Hindlimb muscle (tissue), 1 donor: ENCODE measurements at places on chromosomes 1 and 21.

DNA sequence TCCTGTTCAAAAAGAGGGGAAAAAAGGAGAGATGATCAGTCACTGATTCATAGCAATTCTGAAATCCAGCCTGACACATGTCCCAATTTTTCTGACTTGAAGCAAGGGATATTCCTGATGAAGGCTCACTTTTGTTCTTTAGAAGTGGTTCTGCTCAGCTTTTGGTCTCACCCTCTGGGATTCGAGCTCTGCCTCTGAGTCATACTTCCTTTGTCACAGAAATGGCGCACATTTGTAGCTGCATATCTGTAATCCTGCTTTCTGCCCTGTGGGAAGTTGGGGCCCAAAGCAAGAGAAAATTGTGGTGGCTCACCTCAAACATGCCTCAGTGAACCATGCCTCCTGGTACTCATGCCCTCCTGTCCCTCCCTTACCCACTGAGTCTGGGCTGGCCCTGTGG, 22.3 kb upstream of the FAM78B start:
- no peak for DNase-seq

- no peak for DNase-seq
Observed at GRCh38 chr1:109198043-109198695, 15.5 kb upstream of the SARS1 start.

DNA sequence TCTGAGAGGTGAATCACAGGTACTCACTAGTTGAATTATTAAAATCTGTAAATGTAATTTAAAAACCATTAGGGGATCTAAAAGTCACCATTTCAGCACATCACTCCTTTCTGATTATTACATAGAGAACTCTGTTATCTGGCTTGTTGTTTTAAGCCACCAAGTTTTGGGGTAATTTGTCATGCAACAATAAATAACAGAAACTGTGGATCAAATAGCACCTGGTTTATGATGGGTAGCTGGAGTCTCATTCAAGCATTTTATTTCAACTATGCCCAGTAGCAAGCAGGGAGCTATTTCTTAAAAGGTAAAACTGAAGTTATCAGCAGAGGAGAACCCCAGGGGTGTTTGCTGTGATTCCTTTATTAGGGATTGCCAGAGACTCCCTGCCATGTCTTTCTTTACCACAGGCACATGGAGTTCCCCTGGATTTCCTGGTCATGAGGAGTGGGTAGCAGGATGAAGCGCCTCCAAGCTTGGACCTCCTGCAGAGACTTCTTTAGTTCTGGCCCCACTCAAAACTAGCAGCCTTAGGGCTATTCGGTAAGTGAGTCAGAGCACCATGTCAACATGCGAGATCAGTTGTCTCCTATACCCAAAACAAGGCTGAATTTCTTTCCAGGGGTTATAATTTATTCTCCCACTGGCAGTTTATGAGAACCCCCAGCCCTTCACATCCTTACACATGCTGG, 179.2 kb downstream of the GIPC2 start:
- DNase-seq, result no peak

DNA sequence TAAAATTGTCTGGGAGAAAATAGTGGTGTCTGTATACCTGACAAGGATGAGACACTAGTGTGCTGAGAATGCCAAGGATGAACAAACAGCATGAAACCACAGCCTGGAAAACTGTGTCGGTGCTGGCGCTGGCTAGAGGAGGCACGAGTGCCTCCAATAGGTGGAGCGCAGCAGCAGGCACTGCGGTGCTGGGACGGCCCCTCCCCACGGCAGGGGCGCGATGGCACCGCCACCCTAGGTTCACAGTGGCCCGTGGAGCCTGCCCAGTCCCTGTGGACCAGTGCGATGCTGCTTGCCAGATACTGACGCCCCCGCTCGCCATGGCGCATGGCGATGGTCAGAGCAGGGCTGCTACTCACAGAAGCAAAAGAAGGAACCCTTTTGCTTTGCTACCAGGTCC, 6.8 kb downstream of the CFAP410 start:
- no peak for DNase-seq

DNA sequence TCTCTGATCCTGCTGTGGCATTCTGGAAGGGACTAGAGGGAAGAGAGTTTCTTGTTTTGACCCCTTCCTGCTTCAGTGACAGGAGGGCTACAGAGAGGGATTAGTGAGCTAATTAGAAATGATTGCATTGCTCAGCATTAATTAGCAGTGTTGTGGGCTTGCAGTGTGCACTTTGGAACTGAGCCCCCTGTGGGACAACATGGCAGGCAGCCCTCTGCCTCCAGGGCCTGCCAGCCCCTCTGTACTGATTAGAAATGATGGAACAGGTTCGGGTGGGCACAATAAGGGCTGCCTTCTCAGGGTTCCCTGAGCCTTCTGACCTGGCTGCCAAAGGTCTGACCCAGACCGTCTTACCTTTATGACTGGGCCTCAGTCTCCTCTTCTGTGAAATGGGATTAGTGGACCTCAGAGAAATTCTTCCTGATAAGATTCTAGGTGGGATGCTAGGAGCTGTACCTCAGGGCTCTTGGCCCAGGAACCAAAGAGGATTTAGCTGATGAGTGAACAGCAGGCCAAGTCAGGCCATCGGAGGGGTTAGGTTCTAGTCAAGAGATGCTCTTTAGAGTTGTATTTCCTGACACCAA, 39.6 kb downstream of the TMEM53 start:
- no peak for DNase-seq

GRCh38 chr1:164141797-164142196, 417.2 kb upstream of the PBX1 start:
- DNase-seq, result no peak

- DNase-seq, result no peak
Observed at GRCh38 chr1:107047602-107048001, 8.9 kb upstream of the PRMT6 start.

DNA sequence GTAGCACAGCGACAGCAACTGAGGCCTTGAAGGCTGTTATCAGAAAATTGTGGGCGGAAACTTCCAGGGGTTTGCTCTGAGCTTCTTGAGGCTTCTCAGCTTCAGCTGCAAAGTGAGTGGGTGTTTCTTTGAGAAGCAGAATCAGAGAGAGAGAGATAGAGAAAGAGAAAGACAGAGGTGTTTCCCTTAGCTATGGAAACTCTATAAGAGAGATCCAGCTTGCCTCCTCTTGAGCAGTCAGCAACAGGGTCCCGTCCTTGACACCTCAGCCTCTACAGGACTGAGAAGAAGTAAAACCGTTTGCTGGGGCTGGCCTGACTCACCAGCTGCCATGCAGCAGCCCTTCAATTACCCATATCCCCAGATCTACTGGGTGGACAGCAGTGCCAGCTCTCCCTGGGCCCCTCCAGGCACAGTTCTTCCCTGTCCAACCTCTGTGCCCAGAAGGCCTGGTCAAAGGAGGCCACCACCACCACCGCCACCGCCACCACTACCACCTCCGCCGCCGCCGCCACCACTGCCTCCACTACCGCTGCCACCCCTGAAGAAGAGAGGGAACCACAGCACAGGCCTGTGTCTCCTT, at the start of gene FASLG:
Gene FASLG (plus strand): TSS at position 233 of the 583 bp plus-strand sequence. CDS start 99 bp downstream, at position 332.
- no peak for DNase-seq

DNA sequence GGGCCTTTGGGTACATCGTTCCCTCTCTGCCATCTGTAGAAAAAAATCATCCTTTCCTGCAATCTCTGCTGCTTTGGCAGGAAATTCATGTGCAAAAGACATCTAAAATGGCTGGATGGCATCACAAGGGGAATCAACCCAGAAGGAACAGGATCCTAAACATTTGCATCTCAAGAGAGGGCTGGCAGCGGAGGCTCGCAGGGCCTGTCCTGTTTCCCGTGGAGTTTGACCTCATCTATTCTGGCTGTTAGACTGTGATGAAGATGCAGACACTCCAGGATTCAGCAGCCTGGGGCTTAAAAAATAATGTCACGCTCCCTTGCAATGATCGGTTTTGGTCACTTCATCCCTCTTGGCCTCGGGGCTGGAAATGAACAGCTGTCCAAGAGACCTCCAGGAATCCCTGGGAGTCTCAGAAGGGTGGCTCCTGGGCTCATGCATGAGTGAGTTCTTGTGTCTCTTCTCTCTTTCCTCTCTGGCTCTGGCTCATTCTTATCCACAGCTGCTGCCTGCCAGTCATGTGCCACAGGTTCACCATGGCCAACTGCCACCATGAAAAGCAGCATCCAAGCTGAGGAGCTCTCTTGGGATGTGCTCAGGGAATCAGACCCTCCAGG, 16.1 kb upstream of the PCP4 start:
- DNase-seq, result peak; percentile 16

DNA sequence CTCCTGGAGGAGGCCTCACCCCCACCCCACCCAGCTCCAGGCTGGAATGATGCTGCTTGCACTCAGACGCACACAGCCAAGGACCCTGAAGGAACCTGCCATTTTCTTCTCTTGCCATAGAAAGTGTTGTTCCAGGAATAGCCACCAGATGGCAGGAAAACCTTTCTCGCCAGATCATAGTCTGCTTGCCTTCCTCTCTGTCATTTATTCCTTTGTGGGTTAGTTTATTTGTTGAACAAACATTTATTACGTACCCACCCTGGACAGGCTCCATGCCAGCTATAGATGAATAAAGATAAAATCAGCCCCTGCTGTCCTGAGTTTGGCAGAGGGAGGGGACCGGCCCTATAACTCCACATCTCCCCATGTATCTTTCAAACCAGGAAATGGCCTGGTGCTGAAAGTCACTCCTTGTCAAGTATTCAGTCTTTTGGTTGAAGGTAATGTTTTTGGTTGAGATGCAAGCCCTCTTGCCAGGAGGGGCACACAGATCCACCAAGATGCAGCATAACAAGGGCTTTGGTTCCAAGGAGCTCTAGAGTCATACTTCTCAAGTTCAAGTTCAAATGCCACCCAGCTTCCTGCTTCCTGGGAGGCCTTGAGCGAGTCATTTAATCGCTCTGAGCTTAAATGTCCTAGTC, 7.0 kb upstream of the KCNC4 start:
- DNase-seq, result peak; percentile 54

GRCh38 chr21:28671549-28672195, 321.0 kb downstream of the LTN1 start:
- DNase-seq, result no peak

DNA sequence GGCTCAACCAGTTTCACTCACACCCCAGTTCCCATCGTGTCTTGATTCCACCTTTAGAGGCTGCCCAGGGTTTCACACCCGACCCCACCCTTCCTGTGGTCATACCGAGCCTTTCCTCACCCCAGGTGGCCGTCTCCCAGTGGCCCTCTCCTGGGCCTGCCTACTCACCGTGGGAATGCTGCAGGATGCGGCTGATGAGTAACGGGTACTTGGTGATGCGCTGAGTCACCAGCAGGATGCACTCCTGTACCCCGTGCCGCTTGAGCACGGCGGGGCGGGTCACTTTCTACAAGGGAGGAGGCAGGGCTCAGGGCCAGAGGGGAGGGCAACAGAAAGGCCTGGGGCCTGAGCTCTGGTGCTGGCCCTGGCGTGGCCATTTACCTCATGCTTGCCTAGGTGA, 16.4 kb downstream of the ARHGEF2 start:
- DNase-seq, result no peak

- DNase-seq, result no peak
Observed at GRCh38 chr1:91151702-91152101, 129.9 kb upstream of the ZNF644 start.

DNA sequence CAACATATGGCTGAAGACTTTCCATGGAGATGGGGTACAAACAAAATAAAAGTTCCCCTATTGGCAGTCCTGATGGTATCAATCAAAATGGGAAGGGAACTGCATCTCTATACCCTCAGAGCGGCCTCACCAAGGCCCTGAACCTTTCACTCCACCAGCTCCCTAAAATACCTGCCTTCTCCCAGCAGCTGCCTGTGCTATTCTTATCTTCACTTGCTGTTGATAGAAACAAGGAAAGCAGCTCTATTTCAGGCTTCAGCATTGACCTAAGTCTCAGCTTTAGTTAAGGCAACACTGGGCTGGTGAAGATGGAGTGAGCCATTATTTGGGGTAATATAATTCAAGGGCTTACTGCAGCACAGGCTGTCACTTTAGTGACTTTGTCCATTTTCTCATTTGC, 21.7 kb upstream of the PIGC start:
- no peak for DNase-seq

- DNase-seq, result peak; percentile 16
Observed at GRCh38 chr1:48697066-48697707, 79.5 kb downstream of the BEND5 start.

- no peak for DNase-seq
Observed at GRCh38 chr1:247574236-247574635, 13.9 kb upstream of the OR2G2 start.

DNA sequence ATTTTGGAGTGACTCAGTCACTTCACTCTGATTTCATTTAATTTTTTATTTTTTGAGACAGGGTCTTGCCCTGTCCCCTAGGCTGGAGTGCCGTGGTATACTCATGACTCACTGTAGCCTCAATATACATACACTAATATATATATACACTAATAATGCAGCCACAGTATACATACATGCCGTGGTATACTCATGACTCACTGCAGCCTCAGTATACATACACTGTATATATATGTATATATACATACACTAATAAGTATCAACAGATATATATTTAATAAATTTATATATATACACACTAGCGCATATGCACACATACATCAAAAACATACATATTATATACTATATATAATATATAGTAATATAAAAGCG, 149.2 kb downstream of the NCAM2 start:
- DNase-seq, result no peak

DNA sequence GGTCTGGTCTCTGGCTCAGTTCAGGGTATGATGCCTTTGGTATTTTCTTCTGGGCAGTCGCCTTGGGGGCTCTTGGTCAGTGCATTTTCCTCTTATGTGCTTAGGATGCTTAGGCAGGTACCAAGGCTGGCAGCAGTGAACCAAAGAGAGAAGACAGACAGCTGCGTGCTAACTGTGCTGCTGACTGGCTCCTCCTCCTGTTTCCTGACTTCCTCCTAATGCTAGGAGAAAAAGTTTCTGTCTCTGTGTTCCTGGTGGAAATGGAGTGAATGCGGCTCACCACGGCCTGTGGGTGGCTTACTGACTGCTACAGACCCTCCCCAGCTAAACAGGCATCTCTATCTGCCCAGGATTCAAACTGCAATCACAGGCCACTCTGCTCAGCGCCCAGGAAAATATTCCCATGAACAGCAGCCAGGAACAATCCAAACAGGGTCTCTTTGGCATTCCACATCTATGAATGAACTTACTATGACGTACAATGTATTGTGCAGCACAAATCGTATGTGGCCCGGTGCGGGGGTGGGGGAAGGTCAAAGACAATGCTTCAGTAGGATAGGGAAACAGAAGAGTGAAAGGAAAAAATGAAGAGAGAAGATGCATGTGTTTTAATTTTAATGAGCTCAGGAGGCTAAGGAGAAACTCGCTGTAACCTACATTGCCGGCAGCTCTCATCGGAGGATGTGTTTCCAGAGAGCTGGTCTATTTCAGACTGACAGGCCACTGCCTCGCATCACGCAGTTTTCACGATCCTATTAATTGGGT, 2.8 kb downstream of the ABCG1 start:
- no peak for DNase-seq

- DNase-seq, result no peak
Observed at GRCh38 chr1:77064246-77064645, 155.0 kb downstream of the PIGK start.

DNA sequence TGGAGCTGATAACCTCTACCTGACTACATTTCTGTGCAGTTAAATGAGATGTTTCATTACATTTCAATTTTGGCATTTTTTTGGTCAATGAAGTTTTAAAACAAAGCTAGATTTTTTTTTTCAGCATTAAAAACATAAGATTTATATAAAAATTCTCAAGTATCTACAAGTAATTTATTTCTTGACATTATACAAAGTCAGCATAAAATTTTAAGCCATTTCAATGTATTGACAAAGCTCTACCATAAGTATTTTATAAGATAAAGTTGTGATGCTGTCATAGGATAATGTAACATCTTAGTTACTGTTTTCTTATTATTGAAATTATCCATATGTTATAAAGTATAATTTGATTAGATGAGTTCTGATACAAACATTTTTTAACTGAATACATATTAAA, 351.6 kb downstream of the PTBP2 start:
- no peak for DNase-seq

GRCh38 chr1:196355206-196355786, 252.9 kb downstream of the KCNT2 start:
- peak; percentile 34 for DNase-seq
